ENCODE measurements at places on chromosomes 2 and 18.

GRCh38 chr2:236629961-236630872 lies 60.6 kb downstream of the ACKR3 start:
- DNase-seq = no peak

- no peak for DNase-seq
Observed at GRCh38 chr2:16058256-16058655, 117.9 kb downstream of the MYCN start.

DNA sequence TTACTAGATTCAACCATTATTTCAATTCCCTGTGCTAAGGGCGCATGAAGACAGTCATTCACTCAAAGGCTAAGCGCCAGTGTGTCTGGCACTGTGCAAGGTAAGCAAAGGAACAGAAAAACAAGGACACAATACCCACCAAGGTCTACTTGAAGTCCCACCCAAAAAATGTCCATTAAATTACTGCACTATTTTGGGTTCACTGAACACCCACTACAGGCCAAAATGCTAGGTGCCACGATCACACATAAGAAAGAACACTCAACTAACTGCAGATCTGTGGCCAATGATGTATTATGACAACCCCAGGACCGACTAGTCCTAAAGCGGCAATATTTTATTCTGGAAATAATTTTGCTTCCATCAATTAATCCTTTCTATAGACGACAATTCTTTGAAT lies 1.8 kb downstream of the TMEM131 start:
- DNase-seq = no peak

DNA sequence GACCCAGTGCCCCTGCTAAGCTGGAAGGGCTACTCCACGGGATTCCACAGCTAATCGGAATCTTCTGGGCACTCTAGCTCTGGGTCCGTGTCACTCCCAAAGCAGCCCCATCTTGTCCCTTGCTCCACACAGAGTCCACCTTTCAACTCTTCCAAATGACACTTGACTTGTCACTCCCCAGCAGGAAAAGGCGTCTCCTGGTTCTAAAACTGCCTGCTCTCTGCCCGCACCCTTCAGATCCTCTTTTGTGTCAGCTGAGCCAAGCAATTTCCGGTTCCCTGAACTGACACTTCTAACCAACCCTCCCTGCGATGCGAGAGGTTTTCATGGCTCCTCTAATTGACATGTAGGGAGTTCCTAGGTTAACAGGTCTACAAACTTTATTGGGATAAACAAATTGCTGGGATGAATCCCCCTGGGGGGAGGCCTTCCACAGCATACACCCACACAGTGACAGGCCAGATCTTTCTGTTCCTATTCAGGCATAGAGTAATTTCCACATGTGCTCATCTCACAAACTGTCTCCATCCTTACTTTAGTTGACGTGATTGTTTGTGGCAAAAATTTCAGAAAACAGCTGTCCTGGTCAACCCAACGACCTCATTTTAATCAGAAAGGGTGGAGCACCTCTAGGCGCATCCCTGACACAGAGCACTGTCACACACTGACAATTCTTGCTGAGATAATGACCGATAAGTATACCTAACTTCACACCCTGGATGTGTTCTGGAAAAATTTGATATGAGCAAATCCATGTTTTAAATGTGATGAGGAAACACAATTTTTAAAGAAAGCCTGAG lies 104.9 kb downstream of the RBMS1 start:
- no peak for DNase-seq

- DNase-seq = no peak
Observed at GRCh38 chr2:127541809-127542208, 6.3 kb downstream of the MYO7B start.

Measured in occipital lobe (tissue), 3 donors.